ENCODE measurements at places on chromosomes 5 and 9.

- no peak for DNase-seq
These were observed 45.6 kb upstream of the SLC25A51 start for GRCh38 chr9:37949576-37949975.

DNA sequence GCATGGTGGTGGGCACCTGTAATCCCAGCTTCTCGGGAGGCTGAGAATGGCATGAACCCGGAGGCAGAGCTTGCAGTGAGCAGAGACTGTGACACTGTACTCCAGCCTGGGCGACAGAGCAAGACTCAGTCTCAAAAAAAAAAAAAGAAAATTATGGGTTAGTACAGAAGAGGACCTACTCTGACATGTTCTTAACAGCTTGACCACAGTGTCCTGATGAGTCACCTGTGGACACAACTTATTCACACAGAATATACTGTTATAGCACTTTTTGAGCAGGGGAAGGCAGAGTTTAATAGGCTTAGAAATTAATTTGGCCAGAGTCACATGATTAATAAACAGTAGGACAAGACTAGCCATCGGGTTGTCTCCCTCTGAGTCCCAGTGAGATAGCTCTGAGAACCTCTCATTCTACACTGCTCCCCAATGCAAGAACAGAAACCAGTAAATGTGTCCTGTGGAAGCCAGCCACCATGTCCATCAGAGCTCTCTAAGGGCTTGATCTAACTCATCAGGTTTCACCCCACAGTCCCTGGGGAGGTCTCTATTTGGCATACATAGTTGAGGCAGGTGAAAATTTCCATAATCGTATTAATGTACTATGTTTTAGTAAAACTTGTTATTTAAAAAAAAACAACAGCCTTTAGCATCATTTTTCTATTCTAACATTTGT is 1077.9 kb upstream of the C9orf72 start:
- no peak for DNase-seq

DNA sequence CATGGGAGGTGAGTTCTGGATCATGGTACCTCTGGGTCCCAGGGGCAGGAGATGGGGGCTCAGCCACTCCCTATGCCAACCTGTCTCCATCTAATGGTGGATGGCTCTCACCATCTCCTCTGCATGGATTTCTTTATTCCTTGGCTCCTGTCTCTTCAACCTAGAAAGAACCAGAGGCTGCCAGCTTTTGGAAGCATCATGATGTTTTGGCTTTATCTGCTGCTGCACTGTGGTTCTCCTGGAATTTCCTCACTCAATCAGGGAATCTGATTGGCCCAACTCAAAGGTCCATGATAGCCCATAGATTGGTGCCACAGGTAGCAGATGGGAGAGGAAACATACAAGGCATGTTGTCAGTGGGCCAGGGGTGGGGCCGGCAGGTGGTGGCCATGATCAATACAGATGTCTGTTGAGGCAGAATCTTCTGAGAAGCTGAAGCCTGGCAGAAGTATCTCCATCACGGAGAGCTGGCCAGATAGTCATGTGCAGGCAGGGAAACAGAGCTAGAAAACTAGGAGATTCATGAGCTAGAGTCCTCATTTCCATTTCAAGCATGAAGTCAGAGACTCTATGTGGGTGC is 158.2 kb downstream of the MACROH2A1 start:
- DNase-seq, result no peak

DNA sequence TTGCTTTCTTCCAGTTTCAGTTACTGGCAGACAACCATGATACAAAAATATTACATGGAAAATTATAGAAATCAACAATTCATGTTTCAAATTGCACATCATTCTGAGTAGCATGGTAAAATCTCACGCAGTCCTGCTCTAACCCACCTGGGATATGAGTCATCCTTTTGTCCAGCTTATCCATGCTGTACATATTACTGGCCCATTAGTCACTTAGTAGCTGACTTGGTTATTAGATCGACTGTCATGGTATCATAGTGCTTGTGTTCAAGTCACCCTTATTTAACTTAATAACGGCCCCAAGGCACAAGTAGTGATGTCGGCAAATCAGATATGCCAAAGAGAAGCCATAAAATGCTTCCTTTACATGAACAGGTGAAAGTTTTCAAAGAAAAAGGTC is 41.2 kb downstream of the NADK2 start:
- no peak for DNase-seq

Data from activated CD4-positive, alpha-beta T cell treated with anti-CD3 and anti-CD28 coated beads, Interleukin-2, amount 50 U/mL, for 16 hours (primary cell).